ENCODE measurements at places on chromosomes 2 and 18. TPM values are rescaled to one million over a fixed set of nuclear protein-coding genes. Genes with fewer than 3 reads are reported as not detected.

- DNase-seq = no peak
- H3K27me3 ChIP-seq = no peaks in the 10 kb centered on the region
- H3K27ac ChIP-seq = no peak overlapping the region
Measured at GRCh38 chr2:169073963-169074751, 4.8 kb downstream of the DHRS9 start.

DNA sequence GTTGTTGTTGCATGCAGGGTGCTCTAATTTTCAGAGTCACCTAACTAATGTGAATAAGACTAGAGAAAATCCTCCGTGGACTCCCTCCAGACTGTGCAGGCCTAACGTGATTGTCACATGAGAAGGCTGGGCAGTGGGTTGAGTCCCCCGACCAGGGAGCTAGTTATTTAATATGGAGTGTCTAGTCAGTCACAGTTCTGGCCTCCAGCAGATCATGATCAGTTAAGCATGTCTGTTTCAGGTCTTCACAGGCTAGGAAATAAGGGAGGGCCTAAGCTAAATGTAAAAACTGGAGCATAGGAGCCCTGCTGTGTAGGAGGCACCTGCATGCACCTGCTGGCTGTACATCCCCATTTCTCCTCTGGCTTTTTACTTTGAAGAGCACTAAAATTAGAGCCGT lies 86.8 kb downstream of the PRPF40A start:
- H3K27me3 ChIP-seq = no peaks in the 10 kb centered on the region
- no peaks in the 10 kb centered on the region for H3K4me1 ChIP-seq
- no peak for DNase-seq
- H3K36me3 ChIP-seq = peaks cover 44% of the 10 kb centered on the region
- H3K4me3 ChIP-seq = no peak overlapping the region
- no peak overlapping the region for H3K27ac ChIP-seq

- no peak for DNase-seq
- H3K4me3 ChIP-seq = no peak overlapping the region
- H3K27me3 ChIP-seq = no peaks in the 10 kb centered on the region
- no peak overlapping the region for H3K27ac ChIP-seq
- H3K4me1 ChIP-seq = peaks cover 30% of the 10 kb centered on the region
Measured at GRCh38 chr2:32991091-32991845, 44.5 kb downstream of the LTBP1 start.

- no peaks in the 10 kb centered on the region for H3K36me3 ChIP-seq
- no peak for DNase-seq
- H3K4me3 ChIP-seq = no peak overlapping the region
- no peaks in the 10 kb centered on the region for H3K27me3 ChIP-seq
- no peaks in the 10 kb centered on the region for H3K4me1 ChIP-seq
- no peak overlapping the region for H3K27ac ChIP-seq
Measured at GRCh38 chr18:30132959-30133358, 909.6 kb downstream of the DSC3 start.

The VWA3B gene
- total RNA-seq = 0.52 TPM
